ENCODE measurements at places on chromosomes 16 and 17.
A peak's percentile ranks its signal among the peaks of the same experiment; 100 is the strongest.

- no peak for DNase-seq
These were observed 6.8 kb downstream of the NAE1 start for GRCh38 chr16:66824006-66824405.

GRCh38 chr17:43860077-43860725 lies 13.2 kb downstream of the CD300LG start:
- no peak for DNase-seq

- no peak for DNase-seq
These were observed 511.9 kb downstream of the HAPSTR1 start for GRCh38 chr16:9603316-9603715.

GRCh38 chr16:50928065-50928464 lies 186.2 kb downstream of the CYLD start:
- DNase-seq: no peak

DNA sequence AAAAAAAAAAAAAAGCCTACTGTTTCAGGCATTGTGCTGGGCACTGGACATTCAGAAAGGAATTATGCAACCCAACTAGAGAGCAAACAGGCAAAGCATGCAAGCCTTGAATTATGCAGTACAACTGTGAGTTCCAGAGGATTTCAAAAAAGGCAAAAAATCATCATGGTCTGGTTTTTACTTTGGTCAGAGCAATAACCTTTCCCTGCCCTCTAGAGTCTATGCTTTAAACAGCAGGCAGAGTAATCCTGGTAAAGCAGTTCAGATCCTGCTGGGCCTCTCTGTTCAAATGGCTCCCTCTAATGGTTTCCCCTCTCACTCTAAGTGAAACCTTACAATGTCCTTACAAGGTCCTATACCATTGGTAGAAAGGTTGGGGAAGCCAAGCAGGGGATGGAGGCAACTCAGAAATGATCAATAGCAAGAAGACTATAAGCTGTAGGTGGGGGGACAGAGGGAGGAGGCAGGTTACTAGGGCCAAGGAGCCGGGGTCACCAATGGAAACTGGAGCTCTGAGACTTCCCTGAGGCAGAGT lies 4.6 kb upstream of the TAF15 start:
- peak; percentile 48 for DNase-seq

GRCh38 chr16:23257682-23258081 lies 44.4 kb upstream of the SCNN1B start:
- DNase-seq: no peak

DNA sequence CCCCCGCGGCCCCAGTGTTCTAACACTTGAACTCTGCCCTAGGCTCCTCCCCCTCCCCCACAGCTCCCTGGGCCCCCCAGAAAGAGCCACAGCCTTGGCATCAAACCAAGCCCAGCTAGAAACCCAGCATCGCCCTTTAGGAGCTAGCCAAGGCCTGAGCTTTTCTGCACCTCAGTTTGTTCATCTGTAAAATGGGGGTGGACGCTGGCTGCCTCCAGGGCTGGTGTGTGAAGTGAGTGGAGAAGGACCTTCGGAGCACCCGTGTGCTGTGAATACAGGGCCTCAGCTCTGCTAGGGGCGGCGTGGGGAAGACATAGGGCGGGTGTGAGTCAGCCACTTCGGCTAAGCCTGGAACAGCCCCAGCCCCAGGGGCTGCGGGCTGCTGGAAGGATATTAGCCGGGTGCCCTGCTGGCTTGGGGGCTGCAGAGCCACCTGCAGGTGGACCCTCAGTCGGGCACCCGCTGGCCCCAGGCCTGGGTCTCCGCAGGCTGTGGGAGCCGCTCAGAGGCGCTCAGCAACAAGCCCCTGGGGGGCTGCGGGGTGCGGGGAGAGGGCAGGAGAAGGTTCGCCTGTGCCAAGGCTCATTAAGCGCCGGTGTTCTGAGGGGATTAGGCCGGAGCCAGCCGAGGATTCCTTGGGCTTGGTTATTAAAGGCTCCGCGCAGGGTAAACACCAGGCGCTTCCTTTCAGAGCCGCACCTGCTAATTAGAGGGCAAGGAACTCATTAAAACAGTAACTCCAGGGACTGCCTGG lies 217.0 kb upstream of the CIBAR2 start:
- peak; percentile 91 for DNase-seq

- no peak for DNase-seq
These were observed 6.8 kb downstream of the SLC35B1 start for GRCh38 chr17:49700960-49701359.

DNA sequence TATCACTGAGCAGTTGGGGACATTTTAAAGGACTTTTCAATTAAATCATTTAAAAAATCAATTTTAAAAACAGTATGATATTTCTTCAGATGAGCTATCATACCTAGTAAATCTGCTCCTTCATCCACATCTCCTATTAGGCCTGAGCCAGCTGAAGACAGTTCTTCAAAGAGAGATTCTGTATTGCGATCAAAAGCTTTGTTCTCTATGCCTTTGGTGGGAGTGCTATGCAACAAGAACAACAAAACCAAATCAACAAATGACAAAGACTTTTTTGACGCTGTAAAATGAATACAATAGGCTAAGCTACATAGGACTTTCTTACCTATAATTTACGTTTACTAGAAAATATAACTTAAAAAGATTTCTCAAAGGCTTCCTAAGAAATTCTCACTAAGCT lies 106.5 kb downstream of the SPAG9 start:
- no peak for DNase-seq

- peak; percentile 27 for DNase-seq
These were observed 1.5 kb downstream of the TNFRSF12A start for GRCh38 chr16:3021449-3022207.

GRCh38 chr17:29069526-29070041 lies 26.6 kb downstream of the PIPOX start:
- DNase-seq: no peak

GRCh38 chr17:74678541-74678940 lies 34.2 kb downstream of the CD300LF start:
- DNase-seq: no peak

DNA sequence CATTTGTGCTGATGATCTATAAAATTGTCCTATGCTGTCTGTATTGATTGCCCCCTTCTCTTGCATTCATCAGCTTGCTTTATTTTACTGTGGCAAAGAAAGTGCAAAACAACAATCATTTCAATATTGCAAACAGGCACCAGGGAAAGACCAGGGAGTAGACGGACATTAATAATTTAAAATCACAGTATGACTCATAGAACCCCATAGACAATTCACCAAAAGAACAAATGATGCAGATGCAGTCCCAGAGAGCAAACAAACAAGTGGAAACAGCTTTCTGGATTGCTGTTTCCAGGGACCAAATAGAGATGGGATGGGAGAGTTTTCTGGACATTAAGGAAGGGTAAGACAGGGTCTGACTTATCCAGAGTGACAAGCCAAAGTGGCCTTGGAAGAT lies 70.1 kb downstream of the ABCC12 start:
- DNase-seq: no peak

- no peak for DNase-seq
These were observed 39.6 kb downstream of the STX8 start for GRCh38 chr17:9536061-9536460.

- DNase-seq: peak; percentile 56
These were observed 8.9 kb downstream of the CALB2 start for GRCh38 chr16:71367241-71367976.

DNA sequence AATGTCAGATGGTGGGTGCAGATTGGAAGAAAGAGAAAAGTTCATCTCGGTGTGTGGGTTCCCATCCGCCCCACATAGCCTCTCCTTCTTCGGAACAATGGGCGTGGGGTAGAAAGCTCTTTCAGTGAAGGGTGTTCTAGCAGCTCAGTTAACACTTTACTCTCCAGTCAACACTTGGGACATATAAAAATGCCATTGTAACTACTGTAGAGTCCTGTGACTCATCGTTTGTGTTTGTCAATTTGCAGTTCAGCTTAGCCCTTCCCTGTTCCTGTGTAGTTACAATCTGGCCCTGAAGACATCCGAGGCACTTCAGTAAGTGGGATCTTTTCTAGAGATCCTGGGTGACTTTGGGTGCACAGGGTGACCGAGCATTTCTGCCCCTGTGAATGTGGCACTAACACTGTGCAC lies 11.5 kb upstream of the CLEC18C start:
- DNase-seq: no peak

GRCh38 chr17:2755891-2756724 lies 6.7 kb upstream of the CCDC92B start:
- DNase-seq: no peak

Data from NCI-H2081 (cell line).